ENCODE measurements at places on chromosomes 4 and X.
A peak's percentile ranks its signal among the peaks of the same experiment; 100 is the strongest.

DNA sequence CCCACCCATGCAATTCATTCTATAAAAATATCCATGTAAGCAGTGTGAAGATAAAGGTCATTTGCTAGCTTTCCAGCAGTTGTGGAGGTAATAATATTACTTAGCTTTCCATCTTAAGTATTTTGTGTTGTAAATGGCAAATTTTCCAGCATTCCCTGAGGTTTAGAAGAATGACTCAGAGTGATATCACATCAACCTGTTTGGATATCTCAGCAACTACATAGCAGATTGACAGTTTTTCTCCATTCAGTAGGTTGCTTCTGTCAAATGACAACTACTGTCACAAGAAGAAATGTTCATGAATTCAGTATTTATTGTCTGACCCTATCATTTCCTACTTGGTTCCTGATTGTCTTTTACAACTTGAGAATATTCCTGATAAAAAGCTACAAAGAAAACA is 434.9 kb upstream of the GALNTL6 start:
- no peak for DNase-seq

DNA sequence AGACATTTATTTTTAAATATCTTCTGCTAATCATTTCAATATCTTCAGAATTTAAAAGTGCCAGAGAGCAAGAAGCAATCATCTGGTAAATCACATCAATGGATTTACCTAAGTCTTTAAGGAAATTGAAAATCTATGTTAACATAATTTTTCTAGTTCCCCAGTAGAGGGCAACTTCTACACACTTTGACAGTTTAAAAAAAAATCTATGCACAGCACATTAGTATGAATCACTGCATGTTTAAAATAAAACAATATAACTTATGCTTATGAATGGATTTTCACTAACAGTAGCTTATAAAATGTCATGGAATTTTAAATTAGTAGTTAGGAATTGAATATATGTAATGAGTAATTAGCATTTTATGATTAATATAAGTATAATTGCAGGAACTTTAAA is 126.5 kb downstream of the REELD1 start:
- peak; percentile 47 for DNase-seq

- DNase-seq, result no peak
Observed at GRCh38 chrX:132692526-132692925, 203.7 kb upstream of the MBNL3 start.

- no peak for DNase-seq
Observed at GRCh38 chr4:39045827-39046221, 13.6 kb upstream of the TMEM156 start.

DNA sequence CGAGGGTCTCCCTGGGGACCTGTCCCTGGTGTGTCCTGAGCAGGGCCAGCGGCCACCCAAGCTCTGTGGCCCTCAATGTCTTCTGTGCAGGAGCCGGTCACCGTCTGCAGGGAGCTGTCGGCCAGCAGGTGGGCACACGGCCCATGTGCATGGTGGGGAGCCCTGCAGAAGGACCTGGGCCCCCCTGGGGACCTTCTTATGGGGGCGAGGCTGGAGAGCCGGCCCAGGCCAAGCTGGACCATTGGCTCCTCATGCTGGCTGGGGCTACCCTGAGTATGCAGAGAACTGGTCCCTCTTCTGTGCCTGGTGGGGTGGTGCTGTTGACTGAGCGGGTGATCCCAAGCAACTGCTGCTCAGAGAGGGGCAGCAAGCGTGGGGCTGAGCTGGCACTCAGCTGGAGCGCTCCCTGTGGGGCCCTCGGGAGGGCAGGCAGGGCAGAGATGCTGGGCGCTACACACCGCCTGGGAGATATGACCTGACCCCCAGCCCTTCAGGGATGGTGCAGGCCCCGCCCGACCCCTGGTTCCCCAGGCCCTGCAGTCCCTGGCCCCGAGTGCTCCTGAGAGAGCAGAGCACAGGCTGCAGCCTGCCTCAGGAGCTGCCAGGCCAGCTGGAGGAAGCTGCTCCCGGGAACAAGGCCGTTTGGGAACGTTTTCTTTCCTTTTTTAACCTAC is 14.8 kb downstream of the NAT8L start:
- DNase-seq, result no peak

DNA sequence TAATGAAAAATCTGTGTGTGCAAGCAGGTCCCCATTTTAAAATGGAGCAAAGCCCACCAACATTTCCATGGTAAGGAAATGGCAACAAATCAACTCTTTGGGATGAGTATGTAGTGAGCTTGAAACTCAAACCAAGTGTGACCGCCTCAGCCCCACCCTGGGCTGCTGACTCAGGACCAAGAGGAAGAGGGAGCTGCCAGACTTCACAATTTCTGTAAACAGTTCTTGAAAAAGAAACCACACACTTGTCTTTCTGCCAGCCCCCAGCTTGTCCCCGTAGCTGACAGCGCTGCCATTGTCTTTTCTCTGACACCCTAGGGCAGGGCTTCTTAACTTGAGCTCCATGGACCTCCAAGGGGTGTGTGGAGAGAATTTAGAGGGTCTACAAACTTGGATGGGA is 10.3 kb downstream of the RTL5 start:
- peak; percentile 86 for DNase-seq

- no peak for DNase-seq
Observed at GRCh38 chrX:139200346-139200745, 330.2 kb upstream of the F9 start.

DNA sequence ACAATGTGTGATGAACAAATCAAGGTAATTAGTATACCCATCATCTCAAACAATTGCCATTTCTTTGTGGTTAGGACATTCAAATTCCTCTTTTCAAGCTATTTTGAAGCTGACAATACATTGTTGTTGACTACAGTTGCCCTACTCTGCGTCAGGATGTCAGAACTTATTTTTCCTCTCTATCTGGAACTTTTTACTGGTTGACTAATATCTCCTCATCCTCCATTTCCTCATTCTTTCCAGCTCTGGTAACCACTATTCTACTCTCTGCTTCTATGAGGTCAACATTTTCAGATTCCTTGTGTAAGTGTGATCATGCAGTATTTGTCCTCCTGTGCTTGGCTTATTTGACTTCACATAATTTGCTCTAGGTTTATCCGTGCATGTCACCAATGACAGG is 240.5 kb upstream of the HS3ST1 start:
- peak; percentile 5 for DNase-seq

GRCh38 chr4:158535130-158535614 is 13.5 kb downstream of the RXFP1 start:
- peak; percentile 87 for DNase-seq

DNA sequence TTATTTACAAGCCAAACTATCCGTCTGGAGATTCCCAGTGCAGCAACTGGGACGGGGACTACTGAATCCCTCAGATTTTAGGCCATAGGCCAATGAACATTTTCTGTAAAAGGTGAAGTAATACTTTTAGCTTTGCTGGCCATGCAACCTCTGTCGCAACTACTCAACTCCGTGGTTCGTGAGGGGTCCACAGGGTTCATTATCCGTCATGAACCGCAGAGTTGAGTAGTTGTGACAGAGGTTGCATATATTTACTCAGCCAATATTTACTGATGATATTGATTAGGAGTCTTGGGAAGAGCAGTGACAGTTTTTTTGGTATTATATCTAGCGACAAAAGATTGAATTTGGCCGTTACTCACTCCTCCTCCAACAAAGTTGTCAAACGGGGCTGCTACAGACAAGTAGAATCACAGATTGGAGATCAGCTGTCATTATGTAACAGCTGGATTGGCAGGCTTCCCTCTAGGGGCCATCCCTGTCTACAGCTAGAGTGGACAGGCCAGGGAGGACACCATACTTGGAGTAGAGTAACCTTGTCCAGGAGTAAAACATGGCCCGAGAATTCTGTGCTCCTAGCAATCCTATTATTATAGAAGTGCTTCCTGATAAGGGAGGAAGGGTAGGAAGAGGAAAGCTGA is 37.2 kb upstream of the CD38 start:
- DNase-seq, result no peak

- no peak for DNase-seq
Observed at GRCh38 chr4:11480683-11481082, 52.0 kb upstream of the HS3ST1 start.
